Cardiac septum (tissue), 1 donor: ENCODE measurements at places on chromosomes 2 and 18. TPM values are rescaled to one million over a fixed set of nuclear protein-coding genes. Genes with fewer than 3 reads are reported as not detected.

The STPG4 gene
- total RNA-seq = not detected

DNA sequence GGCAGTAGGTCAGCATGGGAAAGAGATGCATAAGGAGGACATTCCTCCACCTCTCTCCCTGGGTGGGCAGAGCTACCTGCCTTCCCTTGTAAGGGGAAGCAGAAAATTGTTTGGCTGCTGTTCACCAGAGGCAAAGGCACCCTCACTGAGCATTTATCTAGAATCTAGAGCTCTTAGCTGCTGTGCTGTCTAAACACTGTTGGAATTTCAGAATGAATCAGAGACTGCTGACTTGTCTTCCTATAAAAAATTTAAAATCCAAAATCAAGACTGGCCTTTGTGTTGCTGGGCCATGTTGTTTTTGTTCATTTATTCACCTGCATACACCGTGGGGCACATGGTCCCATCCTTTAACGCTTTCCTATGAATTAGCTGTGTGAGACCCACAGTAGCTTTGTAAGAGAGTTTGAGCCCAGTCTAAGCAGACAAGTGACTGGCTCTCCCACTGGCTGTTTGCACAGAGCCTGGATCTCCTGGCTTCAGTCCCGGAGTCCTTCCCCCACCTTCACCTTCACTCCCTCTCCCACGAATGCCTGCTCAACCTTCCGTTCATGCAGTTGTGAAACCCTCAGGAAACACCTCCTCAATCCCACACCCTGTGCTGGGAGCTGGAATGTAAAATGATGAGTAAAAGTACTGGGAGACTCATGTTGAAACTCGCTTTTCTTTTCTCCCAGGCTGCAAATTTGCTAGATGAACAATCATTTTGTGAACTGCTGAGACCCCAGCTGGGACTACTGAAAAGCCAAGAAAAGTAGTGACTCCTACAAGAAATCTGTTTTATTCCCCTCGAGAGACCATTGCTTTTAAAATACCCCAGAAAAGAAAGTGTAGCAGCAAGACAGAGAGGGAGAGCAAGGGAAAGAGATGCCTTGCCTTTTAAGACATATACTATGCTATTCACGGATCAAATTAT is 76.2 kb downstream of the FAM168B start:
- DNase-seq = no peak

The OSBPL1A gene
- total RNA-seq = 49.4 TPM

The CPLX4 gene
- not detected for total RNA-seq

GRCh38 chr18:45365835-45366234 is 249.4 kb upstream of the SLC14A2 start:
- DNase-seq = no peak

GRCh38 chr18:47983055-47983454 is 52.6 kb upstream of the SMAD2 start:
- DNase-seq = no peak

DNA sequence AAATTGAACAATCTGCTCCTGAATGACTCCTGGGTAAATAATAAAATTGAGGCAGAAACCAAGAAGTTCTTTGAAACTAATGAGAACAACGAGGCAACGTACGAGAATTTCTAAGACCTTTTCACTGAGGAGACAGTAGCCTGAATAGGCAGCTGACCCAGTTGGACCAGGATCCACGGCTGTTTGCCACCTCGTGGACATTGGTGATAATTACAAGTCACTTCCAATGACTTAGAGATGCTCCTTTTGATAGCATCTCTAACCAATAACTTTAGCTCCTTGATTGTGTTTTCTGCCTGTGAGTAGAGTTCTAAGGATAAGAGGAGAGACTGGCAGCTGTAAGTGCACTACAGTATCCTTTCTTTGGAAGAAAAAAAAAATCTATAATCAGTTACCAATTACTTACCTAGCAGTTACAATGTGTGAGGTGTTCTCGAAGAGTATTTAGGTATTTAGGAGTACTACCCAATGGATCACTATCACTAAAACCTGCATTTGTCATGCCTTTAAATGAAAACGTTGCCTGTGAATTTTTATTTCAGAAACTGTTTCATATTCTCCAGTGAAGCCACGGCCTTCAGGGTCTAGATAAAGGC is 31.3 kb upstream of the CNTNAP5 start:
- DNase-seq = no peak

DNA sequence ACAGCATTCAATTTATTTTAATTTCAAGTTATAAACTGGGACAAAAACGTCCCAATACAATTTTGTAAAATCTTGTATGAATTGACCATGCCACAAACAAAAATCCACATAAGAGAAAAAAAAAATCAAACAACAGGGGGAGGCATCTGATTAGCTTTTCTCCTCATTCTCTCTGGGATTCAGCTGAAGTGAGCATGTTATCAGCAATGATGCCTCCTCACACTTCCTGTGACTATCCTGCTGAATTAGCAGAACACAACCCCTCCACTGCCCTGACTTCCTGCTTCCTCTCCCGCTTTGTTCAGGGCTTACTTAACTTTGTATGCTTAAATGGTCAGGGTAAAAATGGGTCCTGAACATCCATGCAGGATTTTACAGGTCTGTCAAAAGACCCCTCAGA is 132.2 kb upstream of the ITGB6 start:
- DNase-seq = no peak

The CYBRD1 gene
- 39.7 TPM for total RNA-seq

GRCh38 chr2:109376796-109377495 is 236.8 kb downstream of the SEPTIN10 start:
- no peak for DNase-seq

- DNase-seq = no peak
Measured at GRCh38 chr18:32742579-32742978, 30.2 kb downstream of the KLHL14 start.
